ENCODE measurements at places on chromosomes 3 and 15. TPM values are rescaled to one million over a fixed set of nuclear protein-coding genes. Genes with fewer than 3 reads are reported as not detected.

- peak; percentile 0 for DNase-seq
These were observed 313.5 kb downstream of the PYDC2 start for GRCh38 chr3:191774485-191774884.

GRCh38 chr3:30042916-30043555 lies 563.4 kb upstream of the TGFBR2 start:
- DNase-seq, result no peak

- no peak for DNase-seq
These were observed 108.3 kb downstream of the IGF2BP2 start for GRCh38 chr3:185716436-185717108.

DNA sequence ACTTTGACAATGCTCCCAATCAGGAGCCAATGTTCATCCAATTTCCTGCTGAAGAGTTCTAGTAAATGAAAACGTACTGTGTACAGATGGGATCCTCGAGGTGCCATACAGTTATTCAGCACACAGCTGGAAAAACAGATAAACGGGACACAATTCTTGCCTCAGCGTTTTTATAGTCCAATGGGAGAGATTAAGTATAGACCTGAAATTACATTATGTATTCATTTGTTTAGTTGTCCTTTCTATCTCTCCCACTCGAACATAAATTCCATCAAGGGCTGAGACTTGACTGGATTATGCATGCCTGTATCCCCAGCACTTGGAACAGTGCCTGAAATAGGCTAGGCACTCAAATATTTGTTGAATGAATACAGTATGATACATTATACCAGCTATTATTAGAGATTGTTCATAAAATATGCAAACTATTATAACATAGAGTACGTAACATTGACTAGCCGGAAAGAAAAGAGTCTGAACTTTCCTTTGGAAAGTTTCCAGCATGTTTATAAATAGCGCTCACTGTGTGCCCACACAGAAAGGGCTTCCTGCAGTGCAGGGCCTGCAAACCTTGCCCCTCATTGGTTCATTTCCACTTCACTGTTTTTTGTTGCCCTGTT lies 27.4 kb upstream of the SNTN start:
- peak; percentile 47 for DNase-seq

- no peak for DNase-seq
These were observed 100.1 kb upstream of the SLC6A11 start for GRCh38 chr3:10715886-10716285.

GRCh38 chr15:62392376-62392775 lies 227.3 kb upstream of the C2CD4B start:
- DNase-seq, result peak; percentile 28

DNA sequence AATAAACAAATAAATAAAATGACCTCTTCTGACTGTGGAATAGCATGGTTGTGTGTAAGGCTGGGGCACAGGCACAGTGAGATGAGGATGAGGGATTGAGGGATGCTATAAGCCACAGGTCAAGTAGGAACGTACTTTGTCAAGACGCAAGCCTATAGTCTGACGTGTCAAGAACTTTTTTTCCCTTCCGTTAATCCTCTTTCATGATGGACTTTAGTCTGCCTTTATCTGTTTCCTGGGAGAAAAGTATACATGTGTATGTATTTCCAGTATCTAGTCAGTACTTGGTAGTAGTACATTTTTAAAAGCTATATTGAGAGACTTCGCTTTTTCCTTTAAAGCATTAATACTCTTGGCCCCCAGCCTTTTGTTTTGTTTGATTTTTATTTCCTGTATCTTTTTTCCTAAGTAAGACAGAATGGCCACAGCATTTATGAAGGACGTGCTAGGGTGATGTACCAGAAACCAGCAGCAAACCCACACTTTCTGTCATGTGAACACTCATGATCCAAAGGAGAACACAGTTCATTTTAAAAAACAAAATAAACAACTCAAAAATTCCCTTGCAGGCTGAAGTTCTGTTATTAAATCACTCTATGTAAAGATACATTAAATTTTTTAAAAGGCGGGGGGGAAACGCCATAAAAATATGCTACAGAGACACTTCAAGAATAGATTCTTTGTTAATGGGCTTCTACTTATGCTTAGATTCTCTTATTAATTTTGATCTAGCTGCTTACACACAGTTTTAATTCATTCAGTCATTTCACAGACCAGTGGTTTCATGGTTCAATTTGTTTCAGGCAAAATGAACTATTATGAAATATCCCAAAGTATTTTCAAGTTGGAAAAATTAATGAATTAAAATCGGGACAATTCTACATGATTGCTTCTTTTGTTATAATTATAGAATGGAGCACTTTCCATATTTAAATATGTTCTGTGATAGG lies 114.7 kb downstream of the SNRK start:
- no peak for DNase-seq

DNA sequence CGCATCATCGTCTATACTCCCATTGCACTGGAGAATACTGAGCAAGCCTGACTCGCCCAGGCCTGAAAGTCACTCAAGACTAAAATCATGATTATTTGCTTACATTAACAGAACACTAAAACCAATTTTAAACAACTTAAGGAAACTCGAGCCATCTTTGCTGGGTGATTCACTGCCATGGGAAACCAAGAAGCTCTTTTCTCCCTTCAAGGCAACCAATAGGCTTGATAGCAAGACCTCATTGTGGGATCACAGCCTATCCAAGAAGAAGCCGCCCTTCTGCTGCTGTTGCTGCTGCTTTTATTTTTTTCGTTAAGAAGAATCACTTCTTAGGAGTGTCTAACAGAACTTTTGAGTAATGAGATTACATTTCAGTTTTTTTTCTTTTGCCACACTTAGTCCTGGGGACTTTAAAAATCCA lies 479.4 kb downstream of the FOXP1 start:
- peak; percentile 82 for DNase-seq

DNA sequence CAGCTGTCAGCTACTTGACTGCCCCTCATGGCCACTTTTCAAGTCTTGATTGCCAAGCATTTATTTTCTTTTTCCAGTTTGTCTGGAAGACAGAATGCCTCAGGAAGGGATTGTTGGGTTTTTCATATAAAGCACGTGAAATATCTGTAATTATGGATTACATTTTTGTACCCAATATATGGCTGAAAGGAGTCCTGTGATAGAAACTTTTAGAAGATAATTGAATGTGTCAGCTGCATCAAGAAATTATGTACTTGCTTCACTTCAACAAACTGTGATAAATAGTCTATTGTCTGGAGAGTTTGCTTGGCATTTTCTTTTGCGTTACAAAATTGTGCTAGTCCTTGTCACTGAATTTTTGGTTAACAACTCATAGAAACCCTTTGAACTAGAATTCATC lies 247.9 kb upstream of the SLCO3A1 start:
- DNase-seq, result no peak

- DNase-seq, result no peak
These were observed 36.9 kb upstream of the CLRN1 start for GRCh38 chr3:151009430-151009829.

DNA sequence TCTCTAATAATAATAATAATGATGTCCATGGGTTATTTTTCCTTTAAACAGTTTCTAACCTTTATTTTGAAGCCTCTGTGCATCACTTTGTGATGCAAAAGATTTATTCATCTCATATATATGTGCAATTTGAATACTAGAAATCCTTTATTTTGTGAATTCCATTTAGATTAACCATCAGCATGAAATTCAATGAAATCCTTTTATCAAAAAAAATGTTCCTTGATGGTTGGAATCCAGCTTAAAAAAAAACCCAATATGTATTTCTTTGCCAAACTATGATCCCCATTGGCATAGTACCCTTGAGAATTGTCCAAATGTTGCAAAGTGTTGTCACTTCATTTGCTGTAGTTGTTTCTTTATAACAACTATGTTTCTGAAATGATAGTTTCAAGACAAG lies 7.4 kb downstream of the TBC1D23 start:
- DNase-seq, result no peak

GRCh38 chr15:88124199-88124598 lies 132.3 kb downstream of the NTRK3 start:
- no peak for DNase-seq

DNA sequence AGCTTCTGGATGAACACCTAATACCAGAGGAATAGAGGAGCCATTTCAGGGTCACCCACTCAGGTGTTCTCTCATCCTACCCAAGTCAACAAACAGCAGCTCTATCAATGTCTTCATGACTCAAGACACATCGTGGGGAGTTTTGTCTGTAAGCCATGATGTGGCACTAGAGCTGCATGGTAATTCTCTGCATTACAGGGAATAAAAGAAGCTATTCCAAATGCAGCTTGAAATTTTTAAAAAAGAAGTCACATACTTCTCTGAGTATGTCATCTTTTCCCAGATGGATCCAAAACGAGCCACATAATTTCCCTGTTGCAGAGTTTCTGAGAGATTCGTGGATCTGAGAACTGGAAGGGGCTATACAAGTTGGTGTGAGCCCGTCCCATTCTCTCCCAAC lies 6.1 kb upstream of the THSD4 start:
- DNase-seq, result peak; percentile 58

DNA sequence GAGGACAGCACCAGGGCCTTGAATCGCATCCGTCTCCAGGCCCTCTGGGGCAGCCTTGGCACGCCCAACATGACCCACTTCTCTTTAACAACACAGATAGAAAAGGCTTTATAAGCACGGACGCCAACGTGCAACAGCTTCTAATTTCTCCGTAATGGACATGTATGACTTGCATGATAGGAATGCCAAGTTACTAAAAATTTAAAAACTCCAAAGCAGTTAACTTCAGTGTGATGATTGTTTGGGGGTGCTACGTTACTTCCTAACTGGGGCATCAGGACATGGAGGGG lies 30.9 kb upstream of the SNRPA1 start:
- DNase-seq, result no peak

- DNase-seq, result peak; percentile 89
These were observed 78.2 kb downstream of the CCNL1 start for GRCh38 chr3:157081626-157082210.

- DNase-seq, result no peak
These were observed 249.0 kb downstream of the NFKBIZ start for GRCh38 chr3:102098130-102098885.

DNA sequence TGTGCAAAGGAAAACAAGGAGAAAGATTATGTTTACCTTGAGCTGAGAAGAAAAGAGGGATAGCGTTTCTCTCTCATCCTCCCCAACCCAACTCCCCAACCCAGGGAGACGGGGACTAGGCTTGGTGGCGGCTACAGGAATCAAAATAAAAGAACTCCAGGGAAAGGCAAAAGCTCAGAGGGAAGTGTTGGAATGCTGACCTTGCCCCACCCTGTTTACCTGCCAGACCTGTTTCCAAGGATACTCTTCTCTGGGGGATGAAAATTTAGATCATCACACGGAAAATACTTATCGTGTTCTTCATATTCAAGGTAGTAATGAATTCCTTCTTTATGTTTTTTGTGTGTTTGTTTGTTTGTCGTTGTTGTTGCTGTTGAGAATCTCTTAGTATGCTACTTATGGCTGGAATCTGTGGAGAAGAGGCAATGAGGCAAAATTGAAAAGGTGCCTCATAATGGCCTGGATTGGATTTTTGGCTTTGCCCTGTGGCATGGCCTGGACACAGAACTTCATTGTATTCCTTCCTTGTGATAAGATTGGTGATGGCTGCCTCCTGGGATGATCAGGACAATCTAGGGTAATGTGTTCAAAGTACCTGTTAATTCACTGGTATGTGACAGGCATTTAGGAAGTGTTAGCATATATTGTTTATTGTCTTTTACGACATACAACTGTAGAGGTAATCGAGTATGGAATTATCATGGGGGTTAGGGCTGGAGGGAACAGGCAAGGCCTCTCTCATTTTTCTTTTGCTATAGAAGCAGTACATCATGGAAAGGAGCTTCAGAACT lies 11.1 kb upstream of the TPRG1 start:
- no peak for DNase-seq

DNA sequence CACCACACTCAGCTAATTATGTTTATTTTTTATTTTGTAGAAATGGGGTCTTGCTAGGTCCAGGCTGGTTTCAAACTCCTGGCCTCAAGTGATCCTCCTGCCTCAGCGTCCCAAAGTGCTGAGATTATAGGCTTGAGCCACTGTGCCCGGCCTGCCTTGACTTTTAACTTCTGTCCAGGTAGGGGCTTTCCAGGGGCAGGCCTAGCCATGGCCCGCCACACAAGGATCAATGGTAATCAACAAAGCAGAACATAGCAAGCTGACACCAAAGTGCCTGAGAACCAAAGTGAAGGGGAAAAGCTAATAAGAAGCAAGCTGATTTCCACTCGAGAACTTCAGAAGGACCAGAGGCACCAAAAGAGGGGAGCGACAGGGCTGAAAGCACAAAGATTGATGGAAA lies 9.4 kb upstream of the CRTC3 start:
- no peak for DNase-seq

ECE2 gene
- not detected for total RNA-seq

FSD2 gene
- total RNA-seq, result not detected

TRH gene
- not detected for total RNA-seq

GOLGA6B gene
- not detected for total RNA-seq

ADPRH gene
- total RNA-seq, result 3.0 TPM

WNT7A gene
- total RNA-seq, result not detected

B4GALT4 gene
- 47.5 TPM for total RNA-seq

PAQR9 gene
- not detected for total RNA-seq

ZNF80 gene
- not detected for total RNA-seq

CTXN2 gene
- not detected for total RNA-seq

MCTP2 gene
- total RNA-seq, result 2.2 TPM

LRRC15 gene
- total RNA-seq, result 0.43 TPM

Measured in fibroblast of villous mesenchyme (primary cell).